ENCODE measurements at places on chromosomes 1 and 21.

- no peak for DNase-seq
Observed at GRCh38 chr1:208111646-208112190, 132.5 kb downstream of the PLXNA2 start.

- DNase-seq: no peak
Observed at GRCh38 chr1:117817629-117818028, 111.8 kb downstream of the GDAP2 start.

DNA sequence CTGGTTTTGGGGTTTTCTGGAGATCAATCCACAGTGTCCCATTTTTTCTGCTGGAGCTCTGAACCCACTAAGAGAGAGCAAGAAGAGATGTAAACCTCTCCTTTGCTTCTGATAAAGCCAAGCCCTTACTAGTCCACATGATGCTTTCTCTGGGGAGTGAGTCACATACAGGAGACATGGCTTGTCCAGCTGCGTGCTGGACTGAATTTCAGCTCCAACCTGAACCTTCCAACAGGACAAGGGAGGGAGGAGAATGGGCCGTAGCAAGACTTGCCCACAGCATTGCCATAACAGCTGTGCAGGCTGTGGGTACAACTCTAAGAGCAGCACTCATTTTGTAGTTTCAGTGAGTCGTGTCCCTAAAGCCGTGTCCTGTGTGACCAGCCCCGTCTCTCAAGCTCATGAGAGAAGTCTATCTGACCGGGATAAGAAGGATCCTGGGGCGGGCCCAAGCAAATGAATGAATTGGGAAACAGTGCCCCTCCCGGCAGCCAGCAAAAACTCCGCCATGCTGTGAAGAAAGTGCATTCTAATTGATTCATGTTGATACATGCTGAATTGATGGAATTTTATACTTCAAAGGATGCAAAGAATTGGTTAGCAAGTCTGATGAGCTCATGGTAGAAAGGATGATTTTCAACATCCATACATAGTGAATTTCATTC lies 195.2 kb downstream of the GABPA start:
- DNase-seq: peak; percentile 60

- DNase-seq: peak; percentile 69
Observed at GRCh38 chr1:58815069-58815685, 31.3 kb upstream of the JUN start.

DNA sequence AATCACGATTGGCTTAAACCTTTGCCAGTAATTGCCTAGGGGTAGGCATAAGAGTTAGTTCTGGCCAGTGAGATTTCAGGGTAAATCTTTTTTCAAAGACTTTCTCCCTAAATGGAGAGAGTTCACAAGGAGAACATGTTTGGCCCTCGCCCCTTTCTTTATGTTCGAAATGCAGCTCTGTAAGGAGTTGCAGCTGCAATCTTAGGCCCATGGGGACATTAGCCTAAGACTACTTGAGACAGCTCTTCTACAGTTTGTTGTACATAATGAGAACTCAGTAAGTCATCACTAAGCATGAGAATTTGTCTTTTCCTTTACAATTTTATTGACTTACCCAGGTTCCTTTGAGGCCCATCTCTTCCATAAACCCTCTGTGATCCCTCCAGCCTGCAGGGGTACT lies 40.4 kb upstream of the GADD45A start:
- no peak for DNase-seq

DNA sequence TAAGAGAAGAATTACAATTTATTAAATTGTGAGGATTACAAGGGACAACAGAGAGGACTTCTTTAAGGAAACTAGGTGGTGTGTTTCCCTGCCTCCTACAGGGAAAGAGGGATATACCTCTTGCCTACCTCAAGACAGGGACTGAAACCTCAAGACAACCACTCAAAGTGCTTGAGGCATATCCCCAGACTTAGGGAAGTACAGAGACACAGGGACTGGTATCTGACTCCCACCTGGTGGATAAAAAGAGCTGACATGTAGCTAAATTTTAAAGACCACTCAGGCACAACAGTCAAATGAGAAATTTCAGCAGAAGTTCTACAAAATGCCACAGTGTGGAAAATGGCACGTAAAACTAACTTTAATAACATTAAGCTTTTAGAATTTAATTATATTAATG lies 21.3 kb downstream of the DENND2C start:
- peak; percentile 22 for DNase-seq

DNA sequence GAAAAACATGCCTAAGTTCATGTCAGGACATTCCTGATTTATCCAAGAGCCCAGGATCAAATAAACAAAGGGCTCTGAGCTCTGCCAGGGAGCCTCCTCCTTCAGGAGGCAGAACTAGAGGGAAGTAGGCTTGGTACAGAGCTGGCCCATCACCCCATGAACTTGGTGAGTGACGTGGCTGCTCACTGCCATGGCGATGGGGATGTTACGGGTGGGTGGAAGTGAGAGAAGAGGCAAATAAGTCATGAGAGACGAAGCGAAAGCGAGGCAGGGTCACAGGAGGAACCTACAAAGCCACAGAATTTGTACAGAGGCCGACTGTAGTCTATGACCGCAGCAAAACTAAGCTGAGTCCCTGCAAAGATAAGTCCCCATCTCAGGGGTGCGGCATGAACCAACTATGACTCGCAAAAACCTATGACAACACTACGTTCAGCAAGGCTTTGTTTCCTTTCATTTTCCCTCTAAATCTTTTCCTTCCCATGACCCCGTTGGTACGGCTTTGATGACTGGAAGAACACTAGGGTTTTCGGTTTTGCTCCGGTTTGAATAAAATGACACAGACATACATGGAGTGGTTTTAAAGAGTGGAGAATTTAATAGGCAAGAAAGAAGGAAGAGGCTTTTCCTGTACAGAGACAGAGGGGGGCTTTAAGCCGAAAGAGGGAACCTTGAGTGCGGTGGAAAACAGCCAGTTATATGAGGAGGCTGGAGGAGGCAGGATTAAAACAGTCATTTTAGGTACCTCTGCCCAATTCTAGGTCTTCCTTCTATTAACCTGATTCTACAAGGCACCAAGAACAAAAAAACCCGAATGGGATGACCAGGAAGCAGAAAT lies 74.1 kb downstream of the CD46 start:
- DNase-seq: no peak

GRCh38 chr1:200474633-200475032 lies 64.8 kb upstream of the ZNF281 start:
- DNase-seq: no peak

- no peak for DNase-seq
Observed at GRCh38 chr1:3423896-3424611, 30.4 kb upstream of the ARHGEF16 start.

DNA sequence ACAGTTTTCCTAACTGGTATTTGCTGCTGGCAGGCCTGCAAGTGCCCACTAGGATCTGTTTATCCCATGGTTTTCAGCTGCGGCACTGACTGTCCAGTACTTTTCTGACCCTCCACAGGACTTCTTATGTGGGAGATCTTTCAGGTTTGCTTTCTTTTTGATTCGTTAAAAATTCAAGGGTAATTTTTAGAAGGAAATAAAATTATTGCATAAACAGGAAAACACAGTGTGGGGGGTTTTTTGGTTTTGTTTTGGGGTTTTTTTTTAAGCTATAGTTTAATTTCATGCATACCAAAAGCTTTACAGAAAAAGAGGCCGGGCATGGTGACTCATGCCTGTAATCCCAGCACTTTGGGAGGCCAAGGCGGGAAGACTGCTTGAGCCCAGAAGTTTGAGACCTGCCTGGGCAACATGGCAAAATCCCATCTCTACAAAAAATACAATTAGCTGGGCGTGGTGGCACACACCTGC lies 3.6 kb downstream of the NIBAN1 start:
- no peak for DNase-seq

- DNase-seq: no peak
Observed at GRCh38 chr1:99768524-99769245, 2.2 kb upstream of the FRRS1 start.

GRCh38 chr1:916173-917075 lies 7.3 kb upstream of the SAMD11 start:
- no peak for DNase-seq

- DNase-seq: no peak
Observed at GRCh38 chr1:206835186-206835585, 30.2 kb upstream of the IL20 start.

DNA sequence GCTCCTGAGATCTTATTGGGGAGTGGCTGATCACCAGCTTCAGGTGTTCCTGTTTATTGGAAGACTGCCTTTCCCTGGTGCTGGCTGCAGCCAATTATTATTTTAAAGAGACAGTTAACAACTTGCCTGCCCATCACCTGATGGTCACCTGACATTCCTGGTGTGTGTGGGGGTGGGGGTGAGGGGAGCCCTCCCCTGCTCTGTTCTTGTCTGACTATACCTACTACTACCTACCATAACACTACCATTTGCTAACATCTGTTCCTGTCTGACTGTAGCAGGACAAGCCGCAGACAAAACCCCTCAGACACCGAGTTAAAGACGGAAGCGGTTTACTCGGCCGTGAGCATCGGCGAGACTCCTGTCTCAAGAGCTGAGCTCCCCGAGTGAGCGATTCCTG lies 54.9 kb upstream of the NBPF3 start:
- DNase-seq: no peak

DNA sequence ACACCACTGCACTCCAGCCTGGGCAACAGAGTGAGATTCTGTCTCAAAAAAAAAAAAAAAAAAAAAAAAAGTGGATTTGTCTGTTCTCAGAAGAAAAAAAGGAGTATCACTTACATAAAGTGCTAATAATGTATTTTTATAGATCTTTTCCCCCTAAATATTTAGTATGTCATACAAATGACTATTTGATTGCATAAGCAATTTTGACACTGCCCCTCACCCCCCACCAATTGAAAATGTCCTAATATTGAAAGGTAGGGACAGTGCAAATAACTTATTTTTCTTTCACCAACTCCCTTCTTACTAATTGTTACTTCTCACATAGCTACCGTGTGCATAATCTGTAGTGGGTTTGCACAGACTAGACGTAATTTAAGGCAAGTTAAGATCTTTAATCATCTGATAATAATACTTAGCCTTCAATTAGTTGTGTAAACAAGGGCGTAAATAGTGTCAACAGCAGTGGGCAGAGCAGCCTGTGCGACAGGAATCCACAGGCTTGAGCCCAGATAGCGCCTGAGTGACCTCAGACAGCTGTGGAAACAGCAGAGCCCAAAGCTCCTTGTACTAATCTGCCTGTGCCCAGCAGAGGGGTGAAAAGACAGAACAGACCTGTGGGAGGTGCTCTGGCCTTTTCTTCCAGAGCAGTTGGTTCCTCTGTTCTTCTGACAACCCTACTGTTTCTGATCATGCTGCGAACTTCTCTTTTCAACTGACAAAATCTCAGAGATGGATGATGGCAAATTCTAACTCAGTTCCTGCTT lies 4.5 kb upstream of the IER5 start:
- no peak for DNase-seq

GRCh38 chr1:118223426-118223825 lies 38.4 kb upstream of the SPAG17 start:
- no peak for DNase-seq

DNA sequence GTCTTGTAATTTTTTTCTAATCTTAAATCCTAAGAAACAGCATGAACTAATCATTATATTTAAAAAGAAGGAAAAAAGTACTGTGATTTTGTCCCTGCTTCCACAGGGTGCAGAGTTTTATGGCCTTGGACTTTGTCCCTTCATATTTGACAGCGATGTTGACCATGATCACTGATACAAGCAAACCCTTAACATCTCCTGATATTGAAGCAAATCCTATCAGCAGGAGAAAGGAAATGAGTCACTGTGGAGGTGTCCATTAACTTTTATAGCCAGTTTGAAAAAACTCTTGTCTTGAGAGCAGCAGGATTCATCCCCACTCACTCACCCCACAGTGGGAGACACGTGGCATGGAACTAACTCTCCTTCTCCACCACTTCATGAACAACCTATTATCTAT lies 5.1 kb upstream of the REG4 start:
- peak; percentile 43 for DNase-seq

DNA sequence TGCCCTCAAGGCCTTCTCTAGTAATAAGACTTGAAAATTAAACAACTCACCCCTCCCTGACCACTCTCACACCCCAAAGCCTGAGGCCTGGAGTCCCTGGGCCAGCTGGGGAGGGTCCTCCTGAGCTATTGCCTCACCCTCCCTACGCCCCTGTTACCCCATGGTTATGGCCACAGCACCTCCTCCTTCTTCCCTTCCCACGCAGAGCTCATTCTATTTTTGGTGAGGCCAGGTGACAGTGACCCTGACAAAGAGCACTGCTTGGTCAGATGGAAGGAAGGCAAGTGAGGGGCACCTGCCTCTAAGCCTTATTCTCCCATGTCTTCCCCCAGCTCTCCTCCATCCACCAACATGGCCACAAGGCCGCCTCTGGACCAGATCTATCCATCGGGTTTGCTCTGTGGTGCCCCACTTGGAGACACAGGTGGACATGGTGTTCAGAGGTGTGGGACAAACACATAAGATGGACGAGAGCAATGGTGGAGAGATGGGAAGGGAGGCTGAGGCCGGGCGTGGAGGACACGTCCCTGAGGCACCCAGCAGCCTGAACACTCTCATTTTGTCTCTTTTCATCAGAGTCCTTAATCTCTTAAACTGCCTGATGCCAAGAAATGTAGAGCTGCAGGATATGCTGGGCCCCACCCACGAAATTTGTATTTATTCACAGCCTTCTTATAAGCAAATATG lies 42.6 kb downstream of the FCRL5 start:
- DNase-seq: no peak

GRCh38 chr1:18644446-18644845 lies 13.8 kb downstream of the PAX7 start:
- DNase-seq: no peak

DNA sequence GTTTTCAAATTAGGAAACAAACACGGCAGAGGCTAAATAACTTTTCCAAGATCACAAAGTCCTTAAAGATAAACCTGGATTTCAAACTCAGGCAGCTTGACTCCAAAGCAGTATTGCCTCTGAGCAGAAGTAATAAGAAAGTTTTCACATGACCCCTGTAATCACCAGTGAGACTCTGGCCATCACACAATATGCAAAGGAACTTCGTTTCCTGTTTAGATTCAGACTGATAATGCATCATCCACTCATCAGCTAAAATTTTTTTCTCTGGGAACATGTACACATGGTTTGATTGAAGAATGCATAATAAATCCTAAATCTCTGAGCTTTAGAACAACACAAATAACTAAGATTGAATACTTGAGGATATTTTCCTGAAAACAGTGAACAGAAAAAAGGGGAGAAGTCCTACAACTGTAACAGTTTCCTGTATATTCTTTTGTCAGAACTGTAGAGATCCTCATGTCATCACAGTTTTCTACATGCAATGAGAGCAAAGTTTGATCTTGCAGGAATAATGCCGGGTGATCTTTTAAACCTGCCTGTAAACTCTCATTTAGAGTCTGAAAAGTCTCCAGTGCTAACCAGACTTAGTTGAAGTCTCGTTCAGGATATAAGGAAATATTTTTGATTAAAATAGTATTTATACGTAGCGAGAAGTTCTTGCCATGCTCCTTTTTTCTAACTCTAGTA lies 225.3 kb downstream of the SPATA17 start:
- no peak for DNase-seq

- DNase-seq: peak; percentile 79
Observed at GRCh38 chr1:208048904-208049303, 138.0 kb upstream of the CD34 start.

- no peak for DNase-seq
Observed at GRCh38 chr1:228263636-228264035, 55.8 kb downstream of the OBSCN start.

GRCh38 chr1:7642781-7643529 lies 128.1 kb upstream of the VAMP3 start:
- no peak for DNase-seq

Data from foreskin keratinocyte (primary cell).